Suppressor macrophage treated with lipopolysaccharide for 4 hours (primary cell): ENCODE measurements at places on chromosomes 1 and 21.
A peak's percentile ranks its signal among the peaks of the same experiment; 100 is the strongest.

GRCh38 chr1:224616756-224617409 lies 766 bp downstream of the CNIH3 start:
- DNase-seq, result no peak

DNA sequence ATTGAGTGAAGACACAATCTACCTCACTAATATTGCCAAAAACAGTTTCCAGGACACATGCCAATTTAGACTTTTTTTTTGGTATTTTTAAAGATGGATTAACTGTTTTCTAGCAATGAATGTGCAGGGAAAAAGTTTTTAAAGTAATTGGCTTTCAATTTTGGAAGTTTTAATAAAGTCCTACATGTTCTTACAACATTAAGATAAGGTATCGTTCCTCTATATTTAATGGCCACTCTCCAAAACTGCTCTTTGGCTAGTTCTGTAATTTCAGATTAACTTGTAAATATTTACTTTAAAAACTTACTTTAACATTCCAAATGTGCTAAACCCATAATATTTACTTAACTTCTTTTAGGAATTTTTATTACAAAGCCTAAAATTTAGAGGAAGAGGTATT lies 1332.2 kb upstream of the PRMT6 start:
- DNase-seq, result no peak

DNA sequence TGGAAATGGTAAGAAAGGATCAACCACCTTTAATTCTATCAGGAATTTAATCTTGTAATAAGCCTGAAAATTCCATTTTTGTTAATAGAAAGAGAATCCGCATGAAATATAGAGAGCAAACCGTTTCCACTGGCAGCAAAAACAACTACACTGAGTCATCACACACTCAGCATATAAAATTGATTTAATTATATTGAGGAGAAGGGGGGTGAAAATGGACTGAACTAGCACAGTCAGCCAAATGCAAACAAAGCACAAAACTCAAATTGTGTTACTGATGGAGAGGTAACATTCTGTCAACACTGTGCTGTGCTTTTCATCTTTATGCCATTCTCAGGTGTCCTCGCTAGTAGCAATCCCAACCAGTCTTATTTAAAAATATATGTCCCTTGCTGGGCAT lies 1583.9 kb downstream of the MRPL39 start:
- DNase-seq, result no peak

DNA sequence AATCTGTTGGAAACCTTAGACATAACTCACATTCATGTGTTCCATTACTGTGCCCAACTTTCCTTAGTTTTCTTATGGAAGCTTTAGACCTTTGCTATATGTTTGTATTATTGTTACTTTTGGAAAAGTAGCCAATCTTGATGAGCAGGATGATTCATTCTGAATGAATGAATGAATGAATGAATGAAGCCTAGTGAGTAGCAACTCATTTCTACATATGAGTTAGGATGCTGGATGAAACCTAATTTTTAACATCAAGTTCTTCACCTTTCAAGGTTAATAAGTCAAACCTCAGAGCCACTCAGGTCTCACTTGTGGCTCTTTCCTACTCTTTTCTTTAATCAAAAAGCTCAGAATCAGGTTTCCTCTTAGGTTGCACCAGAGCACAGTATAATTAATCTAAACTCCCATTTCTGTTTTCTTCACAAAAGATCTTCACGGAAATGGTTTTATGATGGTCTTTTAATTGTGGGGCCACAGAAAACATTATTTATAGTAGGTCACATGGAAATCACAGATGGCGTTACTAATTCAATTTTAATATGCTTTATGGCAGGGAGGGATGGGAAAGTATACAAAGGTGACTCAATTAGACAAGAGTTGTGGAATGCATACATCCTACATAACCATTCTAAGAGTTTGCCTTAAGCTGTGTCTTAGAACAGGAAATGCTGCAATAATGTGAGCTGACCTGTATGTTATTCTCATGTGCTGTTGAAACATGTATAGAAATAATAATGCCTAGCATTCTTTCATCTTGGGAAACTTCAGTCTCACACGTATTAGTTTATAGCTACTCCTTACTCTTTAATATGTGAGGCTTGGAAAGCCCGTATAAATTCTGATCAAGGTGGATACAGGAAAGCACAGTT lies 4.5 kb upstream of the DDX59 start:
- no peak for DNase-seq

- no peak for DNase-seq
Measured at GRCh38 chr1:150559656-150560010, 10.4 kb downstream of the ADAMTSL4 start.

DNA sequence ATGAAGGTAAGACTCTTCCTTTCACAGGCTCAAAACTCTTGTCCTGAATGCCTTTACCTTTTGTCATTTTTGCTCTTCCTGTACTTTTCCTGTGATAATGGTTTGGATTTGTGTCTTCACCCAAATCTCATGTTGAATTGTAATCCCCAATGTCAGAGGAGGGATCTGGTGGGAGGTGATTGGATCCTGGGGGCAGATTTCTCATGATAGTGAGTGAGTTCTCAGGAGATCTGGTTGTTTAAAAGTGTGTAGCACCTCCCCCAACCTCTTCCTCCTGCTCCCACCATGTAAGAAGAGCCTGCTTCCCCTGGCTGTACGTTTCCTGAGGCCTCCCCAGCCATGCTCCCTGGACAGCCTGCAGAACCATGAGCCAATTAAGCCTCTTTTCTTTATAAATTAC lies 75.5 kb downstream of the DDX20 start:
- DNase-seq, result no peak

- DNase-seq, result no peak
Measured at GRCh38 chr1:74593887-74594866, 79.4 kb downstream of the ERICH3 start.

- peak; percentile 13 for DNase-seq
Measured at GRCh38 chr1:186564582-186564981, 103.7 kb upstream of the PDC start.

DNA sequence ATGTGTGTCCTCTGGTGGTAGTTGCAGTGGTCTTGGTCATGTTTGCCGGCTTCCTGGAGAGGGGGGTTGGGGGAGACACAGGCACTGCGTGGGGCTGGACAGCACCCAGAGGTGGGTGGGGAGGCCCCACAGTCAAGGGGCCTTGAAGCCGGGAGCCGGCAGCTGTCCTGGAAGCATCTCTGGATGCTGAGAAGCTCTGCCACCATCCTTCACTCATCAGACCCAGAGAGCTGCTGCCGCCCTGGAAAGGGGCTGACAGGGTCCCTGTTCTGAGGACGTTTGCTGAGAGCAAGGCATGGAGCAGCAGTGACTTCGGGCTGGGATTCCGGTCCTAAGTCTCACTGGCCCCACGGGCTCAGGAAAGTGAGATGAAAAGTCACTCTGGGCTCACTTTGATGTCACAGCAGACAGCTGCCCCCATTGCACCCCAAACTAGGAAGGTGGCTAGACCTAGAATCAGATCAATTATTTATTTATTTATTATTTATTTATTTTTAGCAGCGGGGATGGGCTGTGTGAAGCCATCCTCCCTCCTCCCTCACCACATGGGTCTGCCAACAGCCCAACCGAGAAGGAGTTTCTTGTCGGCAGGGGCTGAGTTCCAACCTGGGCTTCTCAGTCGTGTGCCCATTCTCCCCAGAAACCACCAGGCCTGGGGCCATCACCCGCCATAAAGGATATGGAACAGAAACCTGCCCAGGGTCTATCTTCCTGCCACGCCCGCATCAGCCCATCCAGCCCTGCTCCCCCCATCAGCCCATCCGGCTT lies 547.4 kb downstream of the PTPRU start:
- no peak for DNase-seq

DNA sequence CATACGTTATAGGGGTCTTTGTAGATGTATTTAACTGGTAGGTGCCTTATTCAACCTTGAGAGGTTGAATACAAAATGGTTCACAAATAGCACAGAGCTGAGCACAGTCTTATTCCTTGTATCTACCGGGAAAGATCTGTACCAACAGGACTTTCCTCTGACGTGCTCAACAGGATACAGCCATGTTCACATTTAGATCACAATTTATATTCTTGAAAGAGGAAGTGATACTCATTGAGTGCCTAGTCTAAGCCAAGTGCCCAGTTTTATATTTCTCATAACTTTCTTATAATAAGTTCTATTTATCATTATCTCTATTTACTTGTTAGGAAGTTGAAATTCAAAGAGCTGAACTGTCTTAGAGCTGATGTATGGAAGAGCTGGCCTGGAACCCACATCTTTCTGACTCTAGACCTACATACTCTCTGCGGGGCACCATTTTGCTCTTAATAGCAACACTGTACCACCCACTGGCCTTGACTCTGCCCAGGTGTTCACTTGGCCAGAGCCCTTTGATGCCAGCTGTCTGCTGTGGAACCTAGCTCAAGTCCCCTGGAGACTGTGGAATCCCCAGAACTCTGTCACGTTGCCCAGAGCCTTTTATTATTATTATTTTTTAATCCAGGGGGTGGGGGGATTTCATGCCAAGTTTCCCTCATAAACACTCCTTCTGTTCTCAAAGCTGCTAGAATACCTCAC lies 156.2 kb downstream of the TPR start:
- peak; percentile 36 for DNase-seq

- DNase-seq, result no peak
Measured at GRCh38 chr1:205970486-205970885, 27.2 kb upstream of the SLC26A9 start.

DNA sequence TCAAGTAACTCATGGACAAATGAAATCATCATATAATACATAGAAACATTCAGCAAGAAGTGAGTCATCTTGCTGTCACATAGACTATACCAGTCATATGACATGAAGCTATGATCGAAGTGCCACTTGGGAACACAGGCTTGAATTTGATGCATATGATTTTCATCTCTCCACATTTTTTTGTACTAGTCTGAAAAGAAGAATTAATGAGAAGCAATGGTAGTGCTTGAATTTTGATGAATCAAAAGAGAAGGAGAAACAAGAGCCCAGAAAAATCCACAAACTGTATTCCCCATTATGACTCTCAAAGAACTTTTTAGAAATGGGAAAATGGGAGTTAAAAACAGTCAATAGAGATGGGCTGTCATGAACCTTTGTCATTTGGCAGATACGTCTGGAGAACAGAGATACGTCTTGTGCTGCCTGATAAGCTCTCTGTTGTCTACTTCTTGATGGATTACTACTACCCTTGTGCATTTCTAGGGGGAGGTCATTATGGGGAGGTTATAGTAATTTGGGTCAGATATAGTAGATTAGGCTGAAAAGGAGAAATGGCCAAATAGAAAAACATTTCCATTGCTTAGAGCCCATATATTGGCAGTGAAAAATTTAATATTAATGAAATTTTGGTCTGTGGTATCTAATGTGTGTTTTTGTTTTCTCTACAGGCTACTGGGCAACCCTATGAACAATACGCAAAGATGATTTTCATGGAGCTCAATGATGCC lies 8.0 kb upstream of the LEPR start:
- DNase-seq, result peak; percentile 49

GRCh38 chr1:197126691-197127090 lies 19.8 kb downstream of the ASPM start:
- DNase-seq, result no peak
